ENCODE measurements at places on chromosomes 12 and 14.

DNA sequence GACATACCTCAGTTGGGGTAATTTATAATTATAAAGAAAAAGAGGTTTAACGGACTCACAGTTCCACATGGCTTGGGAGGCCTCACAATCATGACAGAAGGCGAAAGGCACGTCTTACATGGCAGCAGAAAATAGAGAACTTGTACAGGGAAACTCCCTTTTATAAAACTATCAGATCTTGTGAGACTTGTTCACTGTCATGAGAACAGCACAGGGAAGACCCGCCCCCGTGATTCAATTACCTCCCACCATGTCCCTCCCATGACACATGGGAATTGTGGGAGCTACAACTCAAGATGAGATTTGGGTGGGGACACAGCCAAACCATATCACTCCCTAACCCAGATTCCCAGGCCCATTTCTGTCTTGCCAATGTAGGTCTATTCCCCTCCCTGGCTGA, 22.1 kb downstream of the MYO1H start:
- no peak for DNase-seq

DNA sequence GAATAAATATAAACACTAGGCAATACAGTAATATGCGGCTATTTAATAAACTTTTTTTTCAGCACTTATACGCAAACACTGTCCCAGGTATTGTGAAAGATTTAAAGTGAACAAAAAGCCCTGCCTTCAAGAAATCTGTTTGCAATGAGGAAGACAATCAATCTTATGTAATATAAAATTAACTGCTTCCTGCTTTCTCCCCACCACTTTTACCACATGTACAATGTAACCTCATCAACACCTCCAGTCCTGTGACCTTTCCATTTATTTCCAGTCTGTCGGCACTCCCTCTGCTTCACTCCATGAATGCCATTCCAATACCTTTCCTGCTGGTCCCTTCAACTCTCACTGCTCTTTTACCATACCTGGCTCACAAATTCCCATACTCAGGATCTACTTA, 10.5 kb downstream of the SNX6 start:
- DNase-seq, result no peak

GRCh38 chr14:61563162-61563511, 132.2 kb upstream of the HIF1A start:
- no peak for DNase-seq

GRCh38 chr12:29734734-29735133, 49.0 kb downstream of the TMTC1 start:
- no peak for DNase-seq

- no peak for DNase-seq
Measured at GRCh38 chr12:109767456-109767855, 53.8 kb downstream of the FAM222A start.

DNA sequence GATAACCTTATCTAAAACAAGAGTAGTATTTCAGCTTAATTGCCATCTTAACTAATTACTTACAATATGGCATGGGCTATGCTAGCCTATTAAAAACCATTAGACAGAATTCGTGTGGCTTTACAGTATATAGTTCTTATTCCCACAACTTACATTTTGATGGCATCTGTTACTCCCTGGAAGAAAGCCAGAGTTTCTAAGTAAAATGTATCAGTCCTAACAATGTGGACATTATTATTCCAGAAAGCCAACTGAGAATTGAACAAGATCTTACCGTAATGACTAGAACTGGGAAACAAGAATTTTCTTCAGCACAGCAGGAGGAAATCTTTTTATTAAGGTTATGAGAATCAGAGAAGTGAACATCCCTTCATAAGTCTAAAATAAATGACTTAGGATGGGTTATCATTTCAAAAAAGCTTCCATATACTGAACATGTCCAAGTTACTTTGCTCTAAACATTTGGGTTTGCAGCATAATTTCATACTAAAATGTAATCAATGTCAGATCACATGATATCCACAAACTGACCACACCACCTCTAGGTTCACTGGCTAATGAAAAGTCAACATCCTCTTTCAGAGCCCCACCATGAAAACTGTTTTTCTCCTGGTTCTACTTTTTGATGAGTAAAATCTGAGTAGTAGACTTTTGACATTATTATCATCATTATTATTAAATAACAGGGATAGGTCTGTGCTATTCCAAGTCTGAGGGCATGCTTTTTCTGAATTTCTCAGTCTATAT, 179.7 kb downstream of the SSPN start:
- DNase-seq, result peak; percentile 35

DNA sequence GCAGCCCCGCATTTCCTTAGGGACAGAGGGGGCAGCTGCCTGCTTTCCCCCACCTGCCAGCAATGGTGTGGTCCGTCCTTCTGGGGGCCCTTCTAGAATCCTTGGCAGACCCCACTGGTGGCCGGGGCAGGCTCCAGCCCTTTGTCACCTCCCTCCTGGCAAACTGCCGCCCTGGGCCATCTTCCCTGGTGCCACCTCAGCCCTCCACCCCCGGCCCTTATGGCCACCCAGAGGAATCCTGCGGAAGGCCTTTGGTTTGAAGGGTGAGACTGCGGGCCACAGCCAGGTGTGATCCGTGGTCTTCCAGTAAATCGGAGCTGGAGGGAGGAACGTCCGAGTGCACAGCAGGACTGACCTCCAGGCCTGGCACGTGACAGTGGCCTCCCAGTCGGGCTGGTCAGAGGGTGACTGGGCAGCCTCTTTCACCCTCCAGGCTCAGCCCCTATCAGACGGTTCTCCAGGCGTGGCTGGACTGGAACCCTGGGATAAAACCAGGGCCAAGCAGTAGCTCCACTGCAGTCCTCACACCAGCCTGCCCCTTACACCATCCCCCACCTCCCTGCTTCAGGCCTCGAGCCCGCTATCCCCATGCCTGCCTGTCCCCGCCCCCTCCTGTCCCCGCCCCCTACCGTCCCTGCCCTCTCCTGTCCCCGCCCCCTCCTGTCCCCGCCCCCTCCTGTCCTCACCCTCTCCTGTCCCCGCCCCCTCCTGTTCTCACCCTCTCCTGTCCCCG, 12.4 kb downstream of the FBRSL1 start:
- DNase-seq, result no peak

- DNase-seq, result no peak
Measured at GRCh38 chr12:121444842-121445202, 44.9 kb downstream of the RNF34 start.

DNA sequence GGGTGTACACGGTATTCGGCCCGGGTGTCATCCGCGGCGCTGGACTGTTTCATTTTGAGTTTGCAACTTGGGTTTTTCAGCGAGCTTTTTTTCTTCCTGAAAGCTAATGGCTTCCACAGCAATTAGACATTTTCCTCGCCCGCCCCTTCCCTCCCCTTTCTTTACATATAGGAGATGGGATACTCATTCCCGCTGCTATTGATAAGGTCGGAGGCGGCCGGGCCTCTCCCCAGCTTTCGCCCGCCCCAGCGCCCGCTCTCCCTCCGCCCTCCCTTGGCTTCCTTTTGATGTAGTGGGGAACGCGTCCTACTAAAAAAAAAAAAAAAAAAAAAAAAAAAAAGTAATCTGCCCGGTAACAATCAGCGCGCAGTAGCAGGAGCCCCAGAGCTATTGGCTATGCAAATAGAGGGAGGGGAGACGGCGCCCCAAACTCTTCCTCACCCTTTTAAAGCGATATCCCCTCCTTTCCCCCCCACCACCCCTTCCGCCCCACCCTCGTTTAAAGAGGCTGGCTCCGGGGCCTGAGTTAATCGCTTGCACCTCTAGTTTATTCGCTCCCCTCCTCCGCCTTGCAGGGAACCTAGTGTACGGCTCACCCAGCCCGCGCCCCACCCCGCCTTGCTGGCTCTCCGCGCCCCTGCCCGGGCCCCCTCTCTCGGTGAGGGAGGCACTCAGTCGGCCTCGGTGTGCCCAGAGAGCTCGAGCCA, 1.7 kb upstream of the CCND2 start:
- DNase-seq, result peak; percentile 40

- peak; percentile 62 for DNase-seq
Measured at GRCh38 chr12:111596985-111597830, 1.9 kb downstream of the ATXN2 start.

- no peak for DNase-seq
Measured at GRCh38 chr14:54877015-54877702, 25.5 kb downstream of the GCH1 start.

- DNase-seq, result no peak
Measured at GRCh38 chr14:85512451-85512850, 17.5 kb upstream of the FLRT2 start.

GRCh38 chr12:98924-99352, 32.4 kb downstream of the IQSEC3 start:
- no peak for DNase-seq

- no peak for DNase-seq
Measured at GRCh38 chr12:8689681-8690080, 8.1 kb upstream of the RIMKLB start.

GRCh38 chr12:82363990-82364389, 5.7 kb downstream of the METTL25 start:
- no peak for DNase-seq

GRCh38 chr14:30193101-30193500, 265.5 kb upstream of the PRKD1 start:
- DNase-seq, result peak; percentile 52

DNA sequence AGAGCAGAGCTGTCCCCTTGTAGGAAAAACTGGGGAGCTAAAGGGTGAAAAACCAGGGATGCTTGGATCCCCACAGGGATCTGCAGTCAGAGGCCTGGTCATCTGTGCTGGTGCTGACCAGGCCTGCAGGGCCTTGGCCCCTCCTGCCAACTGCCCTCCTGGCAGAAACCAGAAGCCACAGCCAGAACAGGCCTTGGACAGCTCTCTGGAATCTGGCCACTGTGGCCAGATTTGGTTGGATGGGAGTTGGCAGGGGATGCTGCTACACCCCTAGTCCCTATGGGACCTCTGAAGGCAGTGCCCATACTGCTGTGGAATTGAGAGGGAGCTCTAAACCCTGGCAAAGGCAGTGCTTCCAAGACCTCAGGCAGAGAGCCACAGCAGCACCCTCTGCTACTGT, 9.2 kb upstream of the GPX2 start:
- DNase-seq, result no peak

DNA sequence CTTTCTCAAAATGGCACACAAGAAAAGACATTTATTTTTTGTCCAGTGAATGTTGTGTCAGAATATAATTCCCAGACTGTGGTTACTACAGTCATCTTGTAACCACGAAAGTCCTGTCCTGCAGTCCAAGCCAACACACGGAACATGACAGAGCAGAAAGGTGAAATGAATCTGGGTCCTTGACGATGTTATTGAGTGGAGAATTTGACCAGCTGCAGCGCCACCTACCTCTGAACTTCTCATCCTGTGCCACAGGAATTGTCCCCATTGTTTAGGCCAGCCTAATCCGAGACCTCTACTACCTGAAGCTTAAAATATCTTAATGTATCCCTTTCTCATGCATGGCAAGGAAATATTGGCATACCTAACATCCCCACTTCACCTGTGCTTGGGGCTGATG, 64.1 kb upstream of the OTX2 start:
- no peak for DNase-seq

GRCh38 chr12:125249066-125249824, 184.0 kb downstream of the AACS start:
- DNase-seq, result no peak

- DNase-seq, result peak; percentile 27
Measured at GRCh38 chr12:54273981-54274380, 5.9 kb downstream of the CBX5 start.

- DNase-seq, result no peak
Measured at GRCh38 chr12:75764091-75764841, 252.9 kb upstream of the KRR1 start.

GRCh38 chr12:44357494-44357893, 518.6 kb downstream of the NELL2 start:
- no peak for DNase-seq

DNA sequence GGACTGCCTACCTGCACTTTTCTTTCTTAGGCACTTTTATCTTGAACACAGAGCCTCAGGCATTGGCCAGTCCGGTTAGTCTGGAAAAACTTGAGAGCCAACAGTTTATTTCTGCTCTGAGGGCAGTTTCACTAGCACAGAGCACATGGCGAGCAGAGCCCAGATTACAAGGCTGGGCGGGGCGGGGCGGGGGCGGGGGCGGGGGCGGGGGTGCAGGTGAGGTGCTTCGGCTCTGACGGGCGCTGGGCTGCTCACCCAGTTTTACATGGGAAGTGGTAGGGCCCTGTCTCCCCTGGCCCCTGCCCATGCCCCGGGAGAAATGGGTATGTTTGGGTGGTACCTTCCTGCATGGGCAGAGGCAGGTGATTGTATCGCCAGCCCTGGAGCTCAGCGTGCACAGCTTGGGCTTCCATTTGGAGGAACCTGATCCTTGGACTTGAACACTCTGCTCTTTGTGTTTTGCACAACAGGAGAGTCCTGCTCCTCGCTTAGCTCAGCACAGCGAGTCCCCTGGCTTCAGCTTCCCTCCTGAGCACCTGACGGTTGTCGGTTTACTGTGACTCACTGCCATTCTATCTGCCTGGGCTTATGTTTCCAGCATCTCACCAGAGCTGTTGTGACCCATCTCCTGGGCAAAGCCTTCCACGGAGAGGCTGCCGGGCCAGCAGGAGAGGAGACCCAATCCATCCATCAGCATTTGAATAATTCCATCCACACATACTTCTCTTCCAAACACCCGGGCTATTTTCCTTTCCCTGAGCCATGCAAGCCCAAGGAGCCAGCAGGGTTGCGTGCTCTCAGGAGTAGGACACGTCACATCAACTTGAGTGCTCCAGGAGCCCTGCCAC, 108.5 kb downstream of the ARF6 start:
- peak; percentile 55 for DNase-seq

DNA sequence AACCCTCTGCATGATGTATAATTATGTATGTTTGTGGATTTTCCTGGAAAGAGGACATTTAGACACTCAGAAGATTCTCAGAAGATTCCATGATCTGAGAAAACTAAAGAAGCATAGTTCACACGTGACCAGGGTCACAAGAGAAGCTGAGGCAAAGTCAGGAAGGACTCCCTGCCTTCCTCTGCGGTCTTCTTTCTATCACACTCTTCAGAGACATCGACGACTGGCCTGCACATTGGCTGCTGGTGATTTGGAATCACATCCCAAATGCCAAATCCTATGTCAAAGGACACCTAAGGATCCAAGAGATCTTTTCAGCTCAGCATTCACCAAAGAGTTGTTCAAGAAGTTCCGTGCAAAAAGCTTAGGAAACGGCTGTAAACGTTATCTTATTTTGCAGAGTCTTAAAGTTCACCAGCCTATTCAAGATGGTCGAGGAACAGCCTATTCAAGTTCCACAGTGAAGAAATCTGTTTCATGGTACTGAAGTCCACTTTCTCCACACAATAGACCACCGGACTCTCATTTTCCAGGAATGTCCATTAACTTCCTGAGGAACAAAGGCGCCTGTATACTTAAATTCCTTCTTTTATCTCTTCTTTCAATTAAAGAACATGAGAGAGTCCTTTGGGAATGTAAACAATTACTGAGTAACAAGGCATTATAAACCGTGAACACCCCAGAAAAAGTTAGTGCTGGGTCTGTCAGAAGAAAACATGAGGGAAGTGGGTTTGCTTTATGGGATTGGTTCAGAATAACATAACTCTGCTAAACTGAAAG, 42.1 kb downstream of the IGF1 start:
- DNase-seq, result no peak

DNA sequence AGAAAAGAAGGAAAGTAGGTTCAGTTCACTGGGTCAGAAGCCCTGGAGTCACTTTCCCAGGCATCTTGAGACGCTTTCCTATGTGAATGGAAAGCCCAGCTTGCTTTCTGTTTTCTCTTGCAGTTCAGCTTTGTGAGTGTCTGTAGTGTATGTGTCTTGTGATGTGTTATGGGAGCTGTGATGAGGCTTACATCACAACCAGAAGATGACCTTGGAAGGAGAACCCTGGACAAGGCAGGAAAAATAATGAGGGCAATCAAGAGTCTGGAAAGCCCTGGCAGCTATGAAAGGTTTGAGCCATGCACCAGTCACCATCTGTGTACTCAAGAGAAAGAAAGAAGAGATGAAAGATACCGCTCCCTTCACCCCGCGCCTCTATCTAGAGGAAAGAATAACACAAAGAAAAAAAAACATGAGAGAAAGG, 35.2 kb upstream of the PTGR2 start:
- no peak for DNase-seq
